CD4-positive, alpha-beta T cell treated with Interleukin-6 at 100 ng/mL for 8 hours (primary cell): ENCODE measurements at places on chromosomes 2 and 18.

DNA sequence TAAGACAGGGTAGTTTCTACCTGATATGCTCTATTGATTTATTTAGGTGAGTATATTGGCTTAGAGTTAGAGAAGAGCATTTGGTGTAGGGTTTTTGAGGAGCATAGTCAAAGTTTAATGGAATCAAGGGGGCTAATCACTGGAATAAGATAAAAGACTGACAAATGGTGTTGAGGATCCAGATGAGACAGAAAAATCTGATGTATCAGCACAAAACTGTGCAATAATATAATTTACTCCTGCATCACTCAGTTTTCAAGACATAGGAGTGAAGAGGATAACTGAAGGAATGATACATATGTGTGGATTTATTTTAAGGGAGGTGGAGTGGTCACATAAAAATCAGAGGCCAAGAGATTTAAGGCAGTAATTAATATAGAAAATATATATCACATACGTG is 339.2 kb downstream of the NYAP2 start:
- no peak for DNase-seq

- DNase-seq: no peak
Observed at GRCh38 chr2:189628817-189629530, 32.3 kb upstream of the ASNSD1 start.

DNA sequence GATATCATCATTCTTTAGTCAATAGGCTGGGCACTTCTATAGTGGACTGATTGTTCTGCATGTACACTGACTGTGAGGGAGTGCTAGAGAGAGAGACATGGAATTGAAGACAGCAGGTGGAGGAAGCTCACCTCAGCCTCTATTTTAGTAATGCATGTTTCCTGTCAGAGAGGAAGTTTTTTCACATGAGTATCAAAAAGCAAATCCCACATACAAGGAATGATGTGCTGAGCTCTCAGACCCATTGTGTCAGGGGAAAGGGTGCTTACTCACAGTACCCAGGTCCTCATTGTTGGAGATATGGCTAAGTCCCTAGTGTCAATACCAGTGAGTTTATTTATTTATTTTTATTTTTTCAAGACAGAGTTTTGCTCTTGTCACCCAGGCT is 9.9 kb upstream of the CDK15 start:
- DNase-seq: no peak

- no peak for DNase-seq
Observed at GRCh38 chr2:109406301-109406700, 207.5 kb downstream of the SEPTIN10 start.

- DNase-seq: no peak
Observed at GRCh38 chr18:36532394-36532793, 234.9 kb downstream of the FHOD3 start.

- no peak for DNase-seq
Observed at GRCh38 chr18:9739516-9739915, 31.4 kb downstream of the RAB31 start.

DNA sequence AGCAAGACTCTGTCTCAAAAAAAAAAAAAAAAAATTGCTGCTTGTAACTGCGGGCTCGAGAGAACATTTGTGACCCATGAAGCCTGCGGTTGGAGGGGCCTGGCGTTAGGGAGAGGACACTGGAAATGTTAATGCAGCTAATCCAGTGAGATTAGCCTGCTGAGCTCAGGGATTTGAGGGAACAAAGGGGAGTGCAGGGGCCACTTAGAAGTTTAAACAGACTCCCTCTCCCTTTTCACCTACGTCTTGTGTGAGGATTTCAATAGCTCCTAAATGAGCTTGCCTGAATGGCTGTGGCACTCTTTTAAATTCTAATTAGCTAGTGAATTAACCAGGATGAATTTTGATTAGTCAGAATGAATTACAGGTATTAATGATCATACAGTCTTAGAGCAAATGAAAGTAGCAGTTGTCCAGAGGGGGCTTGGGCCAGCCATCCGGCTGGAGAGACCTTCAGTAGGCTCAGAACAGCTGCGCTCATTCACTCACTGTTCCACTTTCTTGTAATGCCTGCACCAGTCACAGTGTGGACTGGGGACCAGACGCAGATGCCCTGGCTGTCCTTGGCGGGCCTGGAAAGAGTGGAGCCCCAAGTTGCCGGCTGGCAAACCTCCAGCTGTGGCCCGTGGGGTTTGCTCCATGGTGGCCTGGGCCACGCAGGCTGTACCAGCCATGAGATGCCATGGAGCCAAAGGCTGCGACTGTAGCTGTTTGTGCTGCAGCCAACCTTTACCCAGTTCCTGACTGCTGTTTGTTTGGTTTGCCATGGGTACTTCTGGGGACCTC is 20.8 kb downstream of the LDLRAD4 start:
- DNase-seq: no peak

DNA sequence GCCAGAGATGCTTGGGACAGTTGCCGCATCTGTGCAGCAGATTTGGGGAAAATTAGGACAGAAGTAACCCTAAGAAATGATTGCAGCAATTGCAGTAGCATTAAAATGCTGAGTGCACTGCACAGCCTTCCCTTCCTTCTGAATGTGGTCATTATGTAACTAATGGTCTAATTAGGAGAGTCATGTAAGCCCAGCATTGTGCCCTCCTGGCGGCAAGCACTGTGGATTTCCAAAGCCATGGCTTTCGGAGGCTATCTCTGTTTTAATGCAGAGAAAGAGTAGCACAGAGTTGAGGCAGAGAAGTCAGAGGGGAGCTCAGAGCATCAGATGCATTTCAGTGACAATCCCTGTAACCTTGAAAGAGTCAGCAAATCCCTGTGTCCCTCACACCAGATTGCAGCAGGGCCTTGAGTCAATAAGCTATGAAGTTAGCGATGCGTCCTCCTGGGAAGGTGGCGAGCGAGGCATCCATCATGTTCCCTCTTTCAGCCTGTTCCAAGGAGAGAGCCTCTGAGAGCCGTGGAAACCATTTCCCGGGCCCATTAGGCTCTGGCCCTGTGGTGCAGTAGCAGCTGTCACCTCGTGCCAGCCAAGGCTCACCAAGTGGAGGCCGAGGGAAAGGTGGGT is 307.2 kb downstream of the FBXO15 start:
- DNase-seq: no peak

DNA sequence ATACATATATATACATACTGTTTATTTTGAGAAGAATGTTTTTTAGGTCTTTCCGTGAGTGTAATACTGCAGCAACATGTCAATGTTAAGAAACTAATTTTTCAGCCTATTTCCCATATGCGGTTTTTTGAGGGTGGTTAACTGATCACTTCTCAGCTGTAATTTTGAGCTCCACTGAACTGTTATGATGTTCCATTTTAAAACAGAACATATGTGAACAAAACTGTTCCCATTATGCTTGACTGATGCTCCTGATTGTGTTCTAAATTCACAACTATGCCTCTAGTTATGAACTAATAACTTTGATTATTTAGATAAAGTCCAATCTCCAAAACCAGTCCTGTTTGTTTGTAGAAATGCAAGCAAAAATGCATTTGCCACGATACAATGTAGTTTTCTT is 511.2 kb upstream of the FSIP2 start:
- no peak for DNase-seq

DNA sequence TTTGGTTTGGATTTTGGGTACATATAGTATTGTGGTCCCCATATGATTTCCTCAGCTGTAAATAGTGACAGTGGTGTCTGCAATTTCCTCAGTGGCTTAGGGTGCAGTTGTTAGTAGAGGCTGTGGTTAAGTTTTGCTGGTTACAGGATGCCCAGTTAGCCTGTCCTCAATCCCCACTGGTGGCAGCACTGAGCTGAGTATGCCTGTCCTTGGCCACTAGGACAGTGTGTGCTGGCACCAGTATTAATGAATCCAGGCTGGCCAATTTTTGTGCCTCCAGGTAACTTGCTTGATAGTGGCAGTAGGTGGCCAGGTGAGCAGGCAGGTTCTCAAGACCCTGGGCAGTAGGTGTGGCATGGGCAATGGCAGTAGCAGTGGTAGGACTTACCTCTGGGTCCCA is 973.1 kb downstream of the TMEM182 start:
- no peak for DNase-seq

GRCh38 chr18:77173275-77174030 is 40.9 kb upstream of the MBP start:
- DNase-seq: no peak

GRCh38 chr2:219395609-219396008 is 7.9 kb upstream of the DNPEP start:
- no peak for DNase-seq

GRCh38 chr2:86482034-86482433 is 40.9 kb downstream of the KDM3A start:
- no peak for DNase-seq

DNA sequence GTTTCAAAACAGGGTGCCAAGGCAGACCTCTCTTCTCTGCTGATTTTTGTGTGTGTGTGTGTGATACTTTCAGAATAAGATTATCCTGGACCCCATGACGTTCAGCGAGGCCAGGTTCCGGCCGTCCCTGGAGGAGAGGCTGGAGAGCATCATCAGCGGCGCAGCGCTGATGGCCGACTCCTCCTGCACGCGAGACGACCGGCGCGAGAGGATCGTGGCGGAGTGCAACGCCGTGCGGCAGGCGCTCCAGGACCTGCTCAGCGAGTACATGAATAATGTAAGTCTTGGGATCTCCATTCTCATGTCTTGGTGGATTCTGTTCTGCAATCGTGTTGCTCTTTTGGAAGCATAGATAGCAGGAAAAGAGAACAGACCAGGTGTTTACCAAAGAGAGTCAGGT is 395.0 kb downstream of the LRRTM1 start:
- DNase-seq: no peak

- DNase-seq: no peak
Observed at GRCh38 chr18:48535956-48536355, 2.9 kb upstream of the CTIF start.

DNA sequence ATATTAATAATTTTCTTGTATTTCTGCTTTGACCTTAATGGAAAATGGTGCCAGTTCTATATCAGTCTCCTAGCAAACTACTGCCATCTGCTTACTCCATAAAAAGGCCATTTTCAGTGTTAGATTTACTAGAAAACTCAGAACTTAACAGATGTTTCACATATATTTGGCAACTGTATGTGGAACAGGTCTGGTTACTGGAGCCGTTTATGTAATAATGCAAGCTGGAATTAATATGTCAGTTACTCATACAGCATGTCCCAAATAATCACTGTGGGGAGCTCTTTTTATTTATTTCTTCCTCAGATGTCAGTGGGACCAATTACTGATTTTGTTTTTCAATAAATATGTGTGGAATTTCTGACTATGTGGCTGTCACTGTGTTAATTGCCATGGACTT is 1247.6 kb downstream of the CNTNAP5 start:
- no peak for DNase-seq

DNA sequence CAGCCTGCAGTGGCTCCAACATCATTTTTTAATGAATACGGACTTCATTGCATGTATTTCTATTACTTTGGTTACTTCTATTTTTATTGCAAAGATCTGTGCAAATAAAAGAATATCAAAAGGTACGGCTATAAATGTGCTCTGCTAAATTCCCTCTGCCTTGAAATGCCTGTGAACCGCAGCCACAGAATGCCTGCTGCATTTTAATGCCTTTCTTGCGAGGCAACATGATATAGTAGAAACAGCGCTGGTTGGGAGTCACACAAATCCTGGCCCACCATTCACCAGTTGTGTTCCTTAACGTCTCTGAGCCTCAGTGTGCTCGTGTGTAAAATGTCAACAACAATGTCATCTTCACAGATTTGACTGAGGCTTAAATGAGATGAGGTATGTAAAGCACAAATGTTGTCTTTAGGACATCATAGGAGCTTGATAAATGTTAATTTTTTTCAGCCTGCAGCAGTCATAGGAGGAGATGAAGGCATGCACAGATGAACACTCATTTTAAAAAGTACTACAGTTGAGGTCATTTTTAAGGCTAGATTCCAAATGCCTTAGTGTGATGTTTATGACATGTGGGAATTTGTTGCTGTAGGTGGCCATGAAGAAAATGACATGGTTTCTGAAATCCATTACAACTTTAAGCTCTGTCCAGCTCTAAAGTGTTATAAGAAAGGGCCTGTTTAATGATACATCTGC is 187.6 kb upstream of the NRP2 start:
- no peak for DNase-seq

- DNase-seq: no peak
Observed at GRCh38 chr2:229686122-229686919, 28.0 kb downstream of the DNER start.

- no peak for DNase-seq
Observed at GRCh38 chr2:54950811-54951210, 99.4 kb downstream of the RTN4 start.

DNA sequence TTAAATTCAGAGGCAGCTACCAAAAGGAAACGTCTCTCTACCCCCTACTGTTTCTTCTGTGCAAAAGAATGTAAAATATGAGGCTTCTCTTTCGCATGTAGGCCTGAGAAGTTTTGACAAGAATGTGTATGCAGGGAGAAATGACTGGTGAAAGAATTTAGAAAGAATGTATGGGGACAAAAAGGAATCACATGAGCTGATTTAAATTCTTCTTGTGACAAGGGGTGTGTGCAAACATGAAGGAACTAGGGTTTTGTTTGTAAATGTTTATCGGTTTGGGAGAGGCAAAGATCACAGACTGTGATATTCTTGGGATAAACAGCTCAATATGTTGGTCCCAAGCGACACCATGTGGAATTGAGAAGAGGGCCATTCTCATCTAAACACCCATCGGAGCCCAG is 345.2 kb upstream of the VRK2 start:
- DNase-seq: no peak

DNA sequence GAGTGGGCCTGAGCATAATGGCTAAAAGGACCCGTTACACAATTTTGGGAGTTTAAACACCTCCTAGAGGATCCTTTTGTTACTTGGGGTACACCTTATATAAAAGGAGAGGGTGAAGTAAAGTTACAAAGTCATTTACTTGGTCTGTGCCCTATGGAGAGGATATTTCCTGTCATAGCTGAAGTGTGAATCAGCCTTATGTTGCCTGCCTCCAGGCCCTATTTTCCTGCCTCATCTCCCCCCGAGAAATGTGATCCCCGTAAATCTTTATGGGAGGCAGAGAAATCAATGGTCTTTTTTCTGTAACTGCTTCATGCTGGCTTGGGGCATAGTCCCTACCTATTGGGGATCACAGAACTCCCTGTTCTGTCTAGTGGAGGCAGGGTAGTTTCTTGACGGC is 906.6 kb downstream of the DSC3 start:
- DNase-seq: no peak

DNA sequence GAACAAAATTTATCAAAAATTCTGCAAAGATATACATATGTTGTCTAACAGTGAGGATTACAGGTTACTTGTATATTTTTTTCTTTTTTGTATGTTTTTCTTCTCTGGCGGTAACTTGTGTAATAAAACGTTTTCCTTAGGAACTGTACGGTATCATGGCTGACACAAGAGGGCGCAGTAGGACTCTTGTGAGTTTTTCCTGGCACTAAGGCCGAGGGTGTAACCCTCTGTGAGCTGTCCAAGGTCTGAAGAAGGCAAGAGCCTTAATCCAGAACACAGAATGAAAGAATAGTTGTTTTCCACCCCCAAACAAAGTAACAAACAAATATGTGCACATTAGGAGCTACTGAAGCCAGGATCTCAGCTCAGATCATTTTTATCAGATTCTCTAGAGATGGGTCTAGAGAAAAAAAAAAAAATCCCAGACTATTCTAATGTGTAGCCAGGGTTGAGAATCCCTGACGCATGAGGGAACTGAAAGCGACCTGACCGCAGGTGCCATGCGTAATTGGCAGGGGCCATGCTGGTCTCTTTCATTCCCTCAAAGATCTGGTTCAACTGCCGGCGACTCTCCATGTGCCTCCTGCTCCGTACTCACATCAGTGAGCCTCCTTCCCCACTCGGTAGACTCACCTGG is 27.0 kb downstream of the TMEM200C start:
- DNase-seq: no peak

GRCh38 chr2:150978053-150978452 is 283.6 kb downstream of the RBM43 start:
- no peak for DNase-seq
